Adipocyte (in vitro differentiated cells): ENCODE measurements at places on chromosomes 1 and 21.

DNA sequence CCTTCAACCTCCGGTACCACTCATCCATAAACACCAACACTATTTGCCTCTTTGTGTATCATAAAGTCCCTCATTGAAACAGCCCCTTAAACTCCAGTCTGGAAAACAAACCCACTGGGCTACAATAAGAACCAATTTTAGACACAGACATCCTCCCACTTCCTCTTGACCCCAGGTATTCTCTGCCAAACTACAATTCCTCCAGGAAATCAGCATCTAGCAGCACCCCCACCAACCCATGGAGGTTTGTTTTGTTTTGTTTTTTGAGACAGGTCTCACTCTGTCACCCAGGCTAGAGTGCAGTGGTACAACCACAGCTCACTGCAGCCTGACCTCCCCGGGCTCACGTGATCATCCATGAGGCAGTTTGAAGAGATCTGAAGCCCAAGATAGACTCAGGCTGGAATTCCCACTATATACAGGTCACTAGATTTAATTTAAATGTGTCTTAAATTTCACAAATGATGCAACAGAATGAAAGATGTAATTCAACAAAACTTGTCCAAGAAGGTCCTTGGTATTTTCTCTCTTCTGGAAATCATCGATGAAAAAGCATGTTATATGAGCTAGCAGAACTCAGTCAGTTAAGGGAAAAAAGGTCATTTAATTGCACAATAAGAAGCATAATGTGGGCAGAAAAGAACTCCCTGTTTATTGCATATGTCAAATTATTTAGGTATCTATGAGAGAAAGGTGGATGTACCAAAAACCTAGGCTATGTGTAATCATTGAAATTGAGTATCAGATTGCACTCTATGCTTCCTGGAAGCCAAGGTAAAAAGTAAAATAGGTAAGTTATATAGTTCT, 30.3 kb downstream of the TCP10L start:
- DNase-seq, result peak; percentile 88

- DNase-seq, result peak; percentile 87
Observed at GRCh38 chr21:22791986-22792560, 1793.9 kb downstream of the NCAM2 start.

GRCh38 chr21:42785666-42786427, 93.5 kb downstream of the WDR4 start:
- DNase-seq, result no peak

- no peak for DNase-seq
Observed at GRCh38 chr1:57269630-57270225, 154.1 kb downstream of the DAB1 start.
